ENCODE measurements at places on chromosomes 2 and 18. TPM values are rescaled to one million over a fixed set of nuclear protein-coding genes. Genes with fewer than 3 reads are reported as not detected.

DHRS9 gene
- total RNA-seq: 0.52 TPM

EDAR gene
- total RNA-seq: not detected

FIGN gene
- 12.7 TPM for total RNA-seq

CERS6 gene
- total RNA-seq: 8.3 TPM

IL36A gene
- not detected for total RNA-seq

DPYSL5 gene
- not detected for total RNA-seq

TANC1 gene
- total RNA-seq: 56.9 TPM

IL1R1 gene
- 135 TPM for total RNA-seq

DUSP2 gene
- 5.7 TPM for total RNA-seq

CHRND gene
- not detected for total RNA-seq

ACVR1 gene
- total RNA-seq: 47.8 TPM

GLS gene
- total RNA-seq: 344 TPM

VWA3B gene
- total RNA-seq: 0.36 TPM

INHA gene
- 0.55 TPM for total RNA-seq

MOGAT1 gene
- total RNA-seq: not detected

FAM161A gene
- total RNA-seq: 2.4 TPM

IGFBP2 gene
- 657 TPM for total RNA-seq

POU3F3 gene
- 0.15 TPM for total RNA-seq

DYNC2LI1 gene
- total RNA-seq: 8.8 TPM

GTF3C2 gene
- total RNA-seq: 60.9 TPM

CCDC141 gene
- total RNA-seq: 3.9 TPM

SPIRE1 gene
- 48.5 TPM for total RNA-seq

RND3 gene
- 67.0 TPM for total RNA-seq

LINC00305 gene
- not detected for total RNA-seq

ANKRD29 gene
- 28.6 TPM for total RNA-seq

XPO1 gene
- 72.7 TPM for total RNA-seq

STPG4 gene
- 0.75 TPM for total RNA-seq

PRKAG3 gene
- total RNA-seq: 1.0 TPM

C18orf32 gene
- 44.2 TPM for total RNA-seq

SLC9A2 gene
- not detected for total RNA-seq

MAP2 gene
- total RNA-seq: 19.6 TPM

NEU4 gene
- total RNA-seq: not detected

RAB17 gene
- total RNA-seq: 3.7 TPM

LONRF2 gene
- total RNA-seq: 10.9 TPM

GAL3ST2 gene
- not detected for total RNA-seq

PLCL1 gene
- 14.8 TPM for total RNA-seq

POTEI gene
- 0.06 TPM for total RNA-seq

TNFAIP6 gene
- 5.2 TPM for total RNA-seq

CRYGD gene
- not detected for total RNA-seq

ALPP gene
- total RNA-seq: not detected

RBFA gene
- 18.1 TPM for total RNA-seq

TCF23 gene
- total RNA-seq: 1.1 TPM

SLC16A14 gene
- 2.0 TPM for total RNA-seq

NETO1 gene
- total RNA-seq: not detected

SULT6B1 gene
- total RNA-seq: not detected

ERFE gene
- 0.96 TPM for total RNA-seq

CFAP65 gene
- not detected for total RNA-seq

ANAPC1 gene
- total RNA-seq: 35.1 TPM

CROCC2 gene
- 0.45 TPM for total RNA-seq

CD8B gene
- 1.2 TPM for total RNA-seq

RGPD4 gene
- total RNA-seq: 0.33 TPM

ABCG5 gene
- not detected for total RNA-seq

RUFY4 gene
- 0.45 TPM for total RNA-seq

ZNG1B gene
- 35.3 TPM for total RNA-seq
